ENCODE measurements at places on chromosomes 4 and X.

DNA sequence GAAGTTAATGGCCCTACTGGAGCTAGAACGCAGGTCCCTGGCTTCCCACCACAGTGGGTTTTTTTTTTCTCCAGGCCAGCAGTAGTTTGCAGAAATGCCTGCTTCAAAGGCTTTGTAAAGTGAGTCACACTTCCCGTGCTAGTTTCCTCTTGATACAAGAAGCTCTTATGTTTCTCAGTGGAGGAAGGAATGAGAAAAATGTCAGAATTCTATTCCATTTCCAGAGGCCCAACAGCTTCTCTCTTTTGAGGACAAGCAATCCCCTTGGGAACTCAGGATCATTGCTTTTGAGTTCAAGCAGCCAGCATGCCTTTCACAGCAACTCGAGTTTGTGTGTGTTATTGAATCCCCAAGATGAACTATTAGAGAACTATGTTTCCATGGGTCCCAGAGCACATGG, 134.3 kb downstream of the GUCY2F start:
- no peak for DNase-seq

DNA sequence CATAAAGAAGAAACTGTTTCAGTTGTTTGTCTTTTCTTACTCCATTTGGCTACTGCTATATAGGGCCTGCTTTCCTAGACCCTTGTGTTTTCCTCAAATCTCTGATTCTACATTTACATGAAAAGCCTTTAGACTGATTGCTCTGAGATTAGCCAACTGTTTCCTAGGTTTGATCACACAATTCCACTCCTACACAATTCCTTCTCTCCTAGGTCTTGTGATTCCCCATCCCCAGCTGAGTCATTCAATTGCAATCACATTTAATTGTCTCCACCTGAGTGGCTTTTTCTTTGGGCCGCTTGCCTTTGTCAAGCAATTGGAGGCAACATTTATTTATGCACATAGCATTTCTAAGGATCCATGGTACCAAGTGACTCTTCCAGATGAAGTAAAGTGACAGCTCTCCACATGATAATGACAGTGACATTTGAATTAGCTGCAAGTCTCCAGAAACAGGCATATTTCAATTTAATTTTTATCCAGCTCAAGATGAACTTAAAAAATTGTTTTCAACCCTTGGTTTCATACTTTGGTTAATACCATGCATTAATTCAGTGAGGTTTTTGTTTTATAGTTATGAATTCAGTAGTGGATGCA, 35.8 kb downstream of the ATXN3L start:
- no peak for DNase-seq

DNA sequence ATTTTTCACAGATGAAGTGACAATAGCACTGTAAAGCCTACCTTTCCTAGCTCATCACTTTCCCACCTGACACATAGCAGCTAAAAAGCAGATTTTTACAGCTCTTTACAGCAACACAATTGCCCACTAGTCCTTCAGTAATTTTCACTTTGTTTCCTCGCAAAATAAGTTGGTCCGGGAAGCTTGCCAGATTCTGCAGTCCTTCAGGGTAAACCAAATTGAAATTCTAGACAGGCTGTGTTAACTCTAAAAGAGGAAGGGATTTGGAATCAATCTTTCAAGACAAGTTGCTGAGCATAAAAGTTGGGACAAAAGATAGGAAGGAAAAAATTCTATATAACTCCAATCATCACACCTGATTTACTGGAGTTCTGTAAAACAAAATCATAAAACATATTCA, 8.7 kb downstream of the C1QTNF7 start:
- DNase-seq = no peak

- DNase-seq = no peak
Observed at GRCh38 chrX:4397471-4397870, 684.0 kb upstream of the PRKX start.

- DNase-seq = no peak
Observed at GRCh38 chr4:7325541-7325940, 109.2 kb downstream of the PSAPL1 start.

GRCh38 chr4:142883040-142883832, 37.1 kb upstream of the INPP4B start:
- DNase-seq = no peak

GRCh38 chr4:41885456-41885855, 49.8 kb upstream of the TMEM33 start:
- DNase-seq = no peak

- no peak for DNase-seq
Observed at GRCh38 chrX:94401426-94401825, 727.4 kb downstream of the FAM133A start.

- DNase-seq = no peak
Observed at GRCh38 chr4:84420608-84421007, 78.5 kb downstream of the NKX6-1 start.

GRCh38 chrX:71935476-71935875, 24.8 kb downstream of the NHSL2 start:
- no peak for DNase-seq

GRCh38 chr4:77917601-77918000, 55.0 kb downstream of the MRPL1 start:
- no peak for DNase-seq

DNA sequence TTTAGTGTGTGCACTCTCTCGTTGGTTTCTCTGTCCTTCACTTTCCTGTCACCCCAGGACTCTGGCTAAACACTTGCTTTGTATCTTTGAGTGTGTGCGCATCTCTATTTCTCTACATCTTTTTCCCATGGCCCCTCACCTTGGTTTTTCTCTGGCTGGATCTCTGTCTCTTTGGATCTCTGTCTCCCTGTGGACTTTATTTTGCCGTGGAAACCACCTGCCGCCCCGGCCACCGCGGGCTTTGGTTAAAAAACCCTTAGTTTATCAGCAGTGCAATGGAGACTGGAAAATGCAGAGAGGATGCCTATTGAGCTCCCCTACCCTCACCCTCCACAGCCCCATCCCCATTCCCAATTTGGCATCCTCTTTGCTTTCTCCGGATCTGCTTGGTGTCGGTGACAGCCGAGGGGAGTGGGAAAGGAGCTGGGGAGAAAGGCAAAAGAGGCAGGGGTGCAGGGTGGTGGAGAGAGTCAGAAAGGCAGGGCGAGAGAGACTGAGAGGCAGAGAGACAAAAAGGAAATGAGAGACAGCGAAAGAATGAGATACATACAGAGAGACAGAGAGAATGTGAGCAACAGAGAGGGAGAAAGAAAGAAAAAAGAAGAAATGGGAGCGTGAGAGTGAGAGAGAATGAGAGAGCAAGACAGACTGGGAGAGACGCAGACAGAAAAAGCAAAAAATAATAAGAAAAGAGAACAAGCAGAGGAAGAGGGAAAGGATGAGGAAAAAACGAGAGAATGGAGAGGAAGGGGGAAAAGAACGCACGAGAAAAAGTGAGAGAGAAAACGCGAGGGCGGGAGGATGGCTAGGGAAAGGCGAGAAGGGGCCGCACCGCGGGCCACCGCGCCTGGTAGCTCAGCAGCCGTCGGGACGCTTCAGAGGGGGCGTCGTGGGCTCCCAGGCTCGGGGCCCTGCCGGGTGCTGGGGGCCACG, 688 bp downstream of the GPR101 start:
- no peak for DNase-seq

DNA sequence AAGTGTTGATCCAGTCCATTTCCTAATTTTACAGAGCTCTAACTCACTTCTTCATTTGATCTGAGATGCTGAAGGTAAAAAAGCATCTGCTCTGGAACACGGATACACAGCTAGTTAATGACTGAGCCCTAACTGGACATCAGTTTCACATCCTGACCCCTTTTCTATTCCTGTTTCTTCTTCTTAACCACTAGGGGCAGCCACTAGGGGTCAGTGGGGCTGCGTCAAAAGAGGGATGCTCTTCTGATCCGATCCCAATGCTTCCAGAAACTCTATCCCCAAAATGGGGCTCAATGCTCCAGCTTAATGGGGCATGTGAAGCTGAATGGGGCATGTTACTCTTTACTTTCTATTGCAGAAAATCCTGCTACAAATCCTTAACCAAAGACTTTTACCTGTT, 33.4 kb upstream of the PHKA2 start:
- DNase-seq = peak; percentile 14

DNA sequence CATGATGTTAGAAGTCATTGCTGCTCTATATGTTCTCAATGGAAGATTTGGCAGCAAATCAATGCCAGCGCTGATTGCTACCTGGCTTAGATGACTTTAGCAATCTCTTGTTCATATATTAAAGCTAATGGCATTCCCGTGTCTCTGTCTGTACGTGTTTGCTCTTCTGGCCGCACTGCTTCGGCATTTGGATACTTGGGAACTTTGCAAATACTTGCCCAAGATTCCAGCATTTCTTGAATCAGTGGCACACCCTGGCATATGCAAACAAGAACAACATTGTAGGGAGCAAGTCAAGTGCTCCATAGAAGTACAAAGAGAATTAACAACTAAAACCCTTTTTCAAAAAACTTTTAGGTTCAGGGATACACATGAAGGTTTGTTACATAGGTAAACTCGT, 128.9 kb upstream of the TMEM164 start:
- no peak for DNase-seq

DNA sequence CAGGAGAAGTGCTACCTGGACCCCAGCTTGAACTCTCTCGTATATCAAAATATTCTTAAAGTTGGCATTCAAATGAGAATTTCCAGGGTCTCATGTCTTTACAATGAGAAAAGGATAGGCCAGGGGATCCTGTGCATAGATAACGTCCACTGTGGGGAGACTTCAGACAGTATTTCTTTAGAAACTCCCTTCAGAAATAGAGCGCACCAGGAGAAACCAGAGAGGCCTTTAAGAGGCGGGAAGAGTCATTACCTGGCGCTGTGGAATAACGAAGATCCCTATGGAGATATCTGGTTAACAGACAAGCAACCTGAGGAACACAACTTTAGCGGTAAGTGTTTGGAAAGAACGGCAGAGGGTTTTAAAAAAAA, 600 bp downstream of the RADX start:
- DNase-seq = no peak

GRCh38 chr4:113452868-113453620, 308.5 kb downstream of the CAMK2D start:
- DNase-seq = no peak

- DNase-seq = no peak
Observed at GRCh38 chr4:181261279-181261678, 981.9 kb upstream of the TENM3 start.

- no peak for DNase-seq
Observed at GRCh38 chr4:5389756-5390310, 318.5 kb downstream of the EVC2 start.

DNA sequence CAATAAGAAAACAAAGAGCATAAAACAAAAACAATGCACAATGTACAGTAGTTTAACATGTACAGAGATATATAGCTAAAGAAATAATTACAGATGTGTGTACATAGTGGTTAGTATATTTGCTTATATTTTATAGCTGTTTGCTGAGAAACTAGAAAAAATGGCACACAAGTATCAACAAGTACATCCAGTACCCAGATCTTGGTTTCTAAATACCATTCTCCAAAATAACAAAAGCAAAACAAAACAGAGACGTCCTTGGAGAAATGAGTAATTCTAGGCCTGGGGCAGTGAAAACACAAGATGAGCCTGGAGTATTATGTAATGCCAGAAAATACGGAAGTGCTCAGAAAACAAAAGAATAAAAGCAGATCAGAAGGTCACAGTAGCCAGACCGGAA, 189.6 kb downstream of the TMEM47 start:
- DNase-seq = no peak

DNA sequence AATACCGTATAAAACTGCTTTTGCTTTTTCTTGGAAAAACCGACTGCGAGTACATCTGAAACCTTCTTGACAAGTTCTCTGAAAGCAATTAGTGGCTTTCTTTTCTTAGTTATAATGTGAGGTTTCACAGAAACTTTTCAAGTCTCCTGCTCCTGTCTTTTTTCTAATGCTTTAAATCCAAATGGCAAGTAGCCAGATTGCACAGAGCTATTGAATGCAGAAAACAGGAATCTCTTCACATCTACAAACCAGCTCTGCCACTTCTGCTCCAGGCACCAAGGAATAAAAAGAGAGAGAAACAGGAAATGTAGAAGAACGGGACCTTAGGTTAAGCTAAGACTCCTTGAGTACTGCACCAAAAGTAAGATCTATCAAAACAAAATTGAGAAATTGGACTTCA, 267.3 kb upstream of the TET2 start:
- DNase-seq = no peak

- no peak for DNase-seq
Observed at GRCh38 chrX:131917588-131917987, 105.5 kb upstream of the STK26 start.

- no peak for DNase-seq
Observed at GRCh38 chrX:73400136-73400748, 46.6 kb upstream of the CDX4 start.

GRCh38 chr4:134935320-134935719, 733.7 kb upstream of the PABPC4L start:
- DNase-seq = no peak

GRCh38 chr4:2817701-2818350, 24.9 kb downstream of the SH3BP2 start:
- DNase-seq = peak; percentile 96

GRCh38 chrX:81527881-81528440, 326.1 kb downstream of the SH3BGRL start:
- DNase-seq = no peak

DNA sequence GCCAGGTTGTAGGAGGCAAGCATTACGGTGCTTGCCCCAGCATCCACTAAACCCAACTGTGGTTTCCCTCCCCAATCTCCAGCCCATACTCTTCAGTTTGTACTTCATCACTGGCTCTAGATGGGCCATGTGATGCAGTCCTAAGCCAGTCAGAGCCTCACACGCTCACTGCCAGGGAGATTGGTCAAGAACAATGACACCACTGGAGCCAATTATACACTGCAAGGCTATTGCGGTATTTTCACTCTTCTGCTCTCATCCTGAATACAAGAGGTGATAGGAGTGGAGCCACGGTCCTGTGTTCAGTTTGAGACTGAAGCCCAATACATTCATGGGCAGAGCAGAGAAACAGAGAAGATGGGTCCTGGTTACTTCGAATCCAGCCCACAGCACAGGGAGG, 58.4 kb downstream of the SEPSECS start:
- no peak for DNase-seq

- no peak for DNase-seq
Observed at GRCh38 chrX:46882266-46882665, 30.0 kb upstream of the JADE3 start.

GRCh38 chrX:75276666-75277065, 2.8 kb downstream of the UPRT start:
- no peak for DNase-seq

DNA sequence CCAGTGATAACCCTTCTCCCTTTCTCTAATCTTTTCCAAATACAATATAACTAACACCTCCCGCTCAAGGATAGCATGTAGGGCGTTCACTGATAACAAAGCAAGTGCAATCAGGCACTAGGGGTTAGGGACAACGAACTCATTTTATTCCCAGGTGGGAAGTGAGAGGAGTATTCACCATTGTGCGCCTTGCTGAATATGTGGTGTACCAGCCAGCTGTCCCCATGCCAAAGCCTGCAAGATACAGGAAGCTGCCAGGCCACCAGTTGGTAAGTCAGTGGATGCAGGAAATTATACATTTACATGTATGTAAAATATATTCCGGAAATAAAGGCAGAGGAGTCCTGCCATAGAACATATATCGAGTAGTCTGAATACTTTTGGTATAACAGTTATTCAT, 6.3 kb upstream of the HPRT1 start:
- DNase-seq = no peak

- DNase-seq = no peak
Observed at GRCh38 chr4:164803702-164804101, 49.8 kb downstream of the SMIM31 start.
